ENCODE measurements at places on chromosomes 3 and 15.

- DNase-seq = no peak
Observed at GRCh38 chr3:159348431-159348830, 546.6 kb downstream of the MFSD1 start.

DNA sequence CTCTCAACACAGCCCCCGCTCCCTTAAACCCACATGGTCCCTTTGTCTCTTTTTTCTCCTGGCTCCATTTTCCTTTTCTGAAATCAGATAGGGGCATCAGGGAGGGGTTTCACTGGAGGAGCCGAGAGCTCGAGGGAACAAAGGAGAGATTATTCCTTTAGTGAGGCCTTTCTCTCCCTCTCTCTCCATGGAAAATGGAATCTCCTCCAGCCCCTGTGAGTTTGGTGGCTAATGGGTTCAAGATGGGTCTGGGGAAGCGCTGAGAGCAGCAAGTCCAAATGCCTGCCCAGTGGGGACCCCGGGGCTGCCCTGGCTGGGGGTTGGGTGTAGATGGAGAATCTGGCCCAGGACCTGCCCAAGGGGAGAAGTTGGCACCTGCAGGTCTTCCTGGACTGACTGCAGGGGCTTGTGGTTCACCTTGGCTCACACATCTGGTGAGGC, 56.8 kb downstream of the ITGA11 start:
- no peak for DNase-seq

DNA sequence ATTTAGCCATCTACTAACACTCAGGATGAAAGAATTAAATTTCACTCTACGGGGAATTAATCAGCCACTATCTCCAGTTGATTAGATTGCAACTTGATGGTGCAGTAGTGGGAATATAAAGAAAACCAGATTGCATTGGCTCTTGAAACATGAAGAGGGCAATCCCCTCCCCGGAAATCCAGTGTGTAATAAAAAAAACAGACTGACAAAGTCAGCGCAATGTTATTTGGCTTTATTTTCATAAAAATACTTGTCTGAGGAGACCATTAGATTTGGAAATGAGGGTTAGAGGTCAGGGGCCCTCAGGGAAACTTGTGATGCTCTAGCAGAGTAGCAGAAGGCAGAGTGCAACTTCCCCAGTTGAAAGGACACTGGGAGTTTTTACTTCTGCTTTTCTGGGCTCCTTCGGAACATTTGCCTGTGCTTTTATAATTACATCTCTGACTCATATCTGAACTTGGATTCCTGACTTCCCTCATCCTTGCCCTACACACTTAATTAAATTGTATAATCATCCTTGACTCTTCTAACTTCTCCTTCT, 326.8 kb downstream of the TUSC7 start:
- no peak for DNase-seq

GRCh38 chr15:73367624-73368300, 996 bp downstream of the HCN4 start:
- DNase-seq = no peak

- DNase-seq = no peak
Observed at GRCh38 chr3:153290268-153291015, 128.4 kb downstream of the RAP2B start.

DNA sequence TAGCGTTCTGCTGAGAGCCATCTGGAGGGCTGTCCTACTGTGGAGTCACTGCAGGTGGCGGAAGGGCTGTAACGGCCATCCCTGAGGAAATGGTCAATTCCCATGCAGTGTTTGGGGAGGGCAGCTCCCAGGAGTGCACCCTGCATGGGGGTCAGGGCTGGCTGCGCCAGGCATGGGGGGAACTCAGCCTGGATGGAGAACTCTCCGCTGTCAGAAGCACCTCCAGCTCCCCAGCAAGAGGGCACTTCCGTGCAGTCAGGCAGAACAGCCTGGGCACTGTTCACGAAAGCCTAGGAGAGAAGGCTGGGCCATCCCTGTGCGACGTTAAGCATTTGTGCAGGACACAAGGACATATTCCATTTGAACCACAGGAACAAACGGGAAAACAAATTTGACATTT, 105.2 kb downstream of the LRIG1 start:
- no peak for DNase-seq

- no peak for DNase-seq
Observed at GRCh38 chr15:74315626-74316025, 51.8 kb downstream of the CYP11A1 start.

GRCh38 chr3:70312336-70312735, at the start of gene MDFIC2:
Gene MDFIC2, minus strand, starts transcription at chr3:70312638. Its CDS starts 665 bp downstream, at chr3:70311973.
- DNase-seq = no peak

DNA sequence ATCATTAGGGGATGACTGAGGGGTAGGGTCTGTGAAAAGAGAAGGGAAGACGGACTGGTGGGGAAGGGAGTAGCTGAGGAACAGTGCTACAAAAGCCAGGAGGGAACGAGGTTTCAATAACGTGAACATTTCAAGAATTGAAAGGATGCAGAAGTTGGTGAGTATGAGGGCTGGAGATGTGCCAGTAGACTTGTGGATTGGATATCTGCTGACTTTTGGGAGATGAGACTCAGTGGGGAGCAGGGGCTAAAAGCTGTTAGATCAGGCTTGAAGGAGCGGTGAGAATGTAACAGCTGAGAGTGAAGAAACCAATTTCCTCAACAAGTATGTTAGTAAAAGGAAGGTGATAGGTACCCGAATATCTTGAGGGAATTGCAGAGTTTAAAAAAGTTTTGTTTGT, 65.2 kb downstream of the GTPBP8 start:
- no peak for DNase-seq

Measured in stimulated activated CD8-positive, alpha-beta memory T cell treated with anti-CD3 and anti-CD28 coated beads, Interleukin-15, amount 100 ng/mL, for 4 hours (primary cell).